ENCODE measurements at places on chromosomes 3 and 15. TPM values are rescaled to one million over a fixed set of nuclear protein-coding genes. Genes with fewer than 3 reads are reported as not detected.

GRCh38 chr15:93848490-93848889 is 382.9 kb upstream of the MCTP2 start:
- H3K27me3 ChIP-seq = no peaks in the 10 kb centered on the region
- no peaks in the 10 kb centered on the region for H3K4me1 ChIP-seq
- H3K27ac ChIP-seq = no peak overlapping the region
- H3K4me3 ChIP-seq = no peak overlapping the region

- no peaks in the 10 kb centered on the region for H3K27me3 ChIP-seq
- no peaks in the 10 kb centered on the region for H3K4me1 ChIP-seq
- H3K36me3 ChIP-seq = no peaks in the 10 kb centered on the region
- H3K4me3 ChIP-seq = peak overlapping the region; percentile 82
- peak overlapping the region; percentile 97 for H3K27ac ChIP-seq
- DNase-seq = no peak
Observed at GRCh38 chr3:150602426-150603152, 532 bp upstream of the SELENOT start.

- DNase-seq = peak; percentile 73
- H3K36me3 ChIP-seq = no peaks in the 10 kb centered on the region
- H3K4me1 ChIP-seq = peaks cover 6% of the 10 kb centered on the region
- H3K27me3 ChIP-seq = no peaks in the 10 kb centered on the region
- H3K4me3 ChIP-seq = peak overlapping the region; percentile 89
- peak overlapping the region; percentile 94 for H3K27ac ChIP-seq
Observed at GRCh38 chr3:20041197-20041780, 1.0 kb downstream of the KAT2B start.

DNA sequence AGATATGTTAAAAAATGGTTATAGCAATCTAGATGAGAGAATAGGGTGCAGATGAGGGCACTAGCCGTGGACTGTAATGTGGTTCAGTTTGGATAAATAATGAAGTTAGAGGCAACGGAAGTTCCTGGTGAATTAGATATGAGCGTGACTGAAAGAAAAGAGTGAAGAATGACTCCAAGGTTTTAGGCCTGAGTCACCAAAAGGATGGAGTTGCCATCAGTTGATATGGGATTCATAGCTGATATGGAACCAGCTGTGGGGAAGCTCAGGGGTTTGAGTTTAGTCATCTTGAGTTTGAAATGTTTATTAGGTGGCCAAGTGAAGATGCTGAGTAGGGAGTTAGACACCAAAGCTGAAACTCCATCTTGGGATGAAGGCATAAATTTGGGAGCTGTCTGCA is 66.2 kb downstream of the SSR3 start:
- DNase-seq = no peak
- H3K36me3 ChIP-seq = no peaks in the 10 kb centered on the region
- no peaks in the 10 kb centered on the region for H3K4me1 ChIP-seq
- no peak overlapping the region for H3K4me3 ChIP-seq

- H3K36me3 ChIP-seq = no peaks in the 10 kb centered on the region
- H3K27me3 ChIP-seq = no peaks in the 10 kb centered on the region
- H3K27ac ChIP-seq = peak overlapping the region; percentile 77
- H3K4me3 ChIP-seq = no peak overlapping the region
- peak; percentile 58 for DNase-seq
Observed at GRCh38 chr3:190566043-190566933, 52.4 kb downstream of the IL1RAP start.

- no peak for DNase-seq
- H3K36me3 ChIP-seq = peaks cover 4% of the 10 kb centered on the region
- H3K27ac ChIP-seq = peak overlapping the region; percentile 98
- H3K27me3 ChIP-seq = no peaks in the 10 kb centered on the region
Observed at GRCh38 chr3:129161860-129162271, 1.0 kb upstream of the ISY1 start.

DNA sequence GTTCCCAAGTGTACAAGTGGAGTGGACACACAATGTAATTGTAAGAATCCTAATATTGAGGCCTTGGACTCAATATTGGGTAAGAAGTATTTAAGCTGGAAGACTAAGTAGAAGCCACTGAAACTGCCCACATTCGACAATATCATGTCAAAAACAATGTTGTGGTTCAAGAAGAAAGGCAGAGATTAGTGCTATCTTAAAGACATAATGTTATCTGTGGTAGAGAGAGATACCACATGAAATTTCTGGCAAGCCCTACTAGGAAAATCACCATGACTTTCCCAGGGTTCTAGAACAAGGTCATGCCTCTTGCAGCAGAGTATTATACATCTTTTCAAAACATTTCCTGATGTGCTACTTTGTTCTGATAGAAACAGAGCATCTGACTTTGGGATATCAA is 192.6 kb downstream of the RAP2B start:
- no peak overlapping the region for H3K4me3 ChIP-seq
- DNase-seq = no peak
- no peaks in the 10 kb centered on the region for H3K27me3 ChIP-seq

GRCh38 chr3:138359148-138359918 is 11.0 kb downstream of the MRAS start:
- H3K36me3 ChIP-seq = no peaks in the 10 kb centered on the region
- H3K4me3 ChIP-seq = no peak overlapping the region
- H3K27ac ChIP-seq = peak overlapping the region; percentile 44
- DNase-seq = no peak
- H3K4me1 ChIP-seq = peaks cover 10% of the 10 kb centered on the region
- H3K27me3 ChIP-seq = no peaks in the 10 kb centered on the region

GRCh38 chr3:66479532-66479947 is 21.3 kb downstream of the LRIG1 start:
- peaks cover 13% of the 10 kb centered on the region for H3K4me1 ChIP-seq
- no peaks in the 10 kb centered on the region for H3K36me3 ChIP-seq
- H3K27me3 ChIP-seq = no peaks in the 10 kb centered on the region
- H3K4me3 ChIP-seq = no peak overlapping the region
- no peak for DNase-seq

DNA sequence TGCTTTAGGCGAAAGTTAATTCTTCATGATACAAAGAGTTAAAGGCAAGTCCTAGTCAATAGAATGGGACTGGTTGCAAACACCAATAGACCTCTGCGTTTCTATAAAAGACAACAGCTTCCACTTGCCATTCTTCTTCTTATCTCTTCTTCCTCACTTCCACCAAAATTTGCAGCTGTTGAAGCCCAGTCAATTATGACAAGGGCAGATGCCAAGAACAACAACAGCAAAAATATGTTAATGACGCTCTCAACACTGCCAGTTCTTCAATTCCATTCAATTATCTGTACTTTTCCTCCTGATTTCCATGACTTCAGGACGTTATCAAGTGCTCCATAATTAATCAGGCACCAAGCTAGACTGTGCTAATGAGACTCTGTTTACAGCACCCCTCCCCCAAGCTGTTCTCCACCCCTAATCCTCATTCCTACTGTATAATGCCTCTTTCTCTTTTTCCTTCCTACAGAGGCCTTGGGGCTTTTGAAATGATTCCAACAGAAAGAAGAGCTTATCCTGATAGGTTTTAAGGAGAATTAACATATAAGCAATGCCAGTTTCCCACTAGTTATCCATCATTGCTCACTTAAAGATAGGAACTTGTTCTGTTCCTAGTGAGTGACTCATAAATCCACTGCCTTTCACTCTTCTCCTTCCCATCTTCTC is 1160.5 kb downstream of the IGSF11 start:
- H3K4me1 ChIP-seq = no peaks in the 10 kb centered on the region
- no peak for DNase-seq
- no peak overlapping the region for H3K27ac ChIP-seq
- no peaks in the 10 kb centered on the region for H3K27me3 ChIP-seq
- no peak overlapping the region for H3K4me3 ChIP-seq

GRCh38 chr3:62686503-62687294 is 188.5 kb downstream of the CADPS start:
- H3K36me3 ChIP-seq = no peaks in the 10 kb centered on the region
- DNase-seq = no peak
- no peaks in the 10 kb centered on the region for H3K4me1 ChIP-seq
- H3K27ac ChIP-seq = no peak overlapping the region
- no peaks in the 10 kb centered on the region for H3K27me3 ChIP-seq

- no peak overlapping the region for H3K27ac ChIP-seq
- no peak overlapping the region for H3K4me3 ChIP-seq
- no peaks in the 10 kb centered on the region for H3K4me1 ChIP-seq
- no peaks in the 10 kb centered on the region for H3K27me3 ChIP-seq
- no peak for DNase-seq
Observed at GRCh38 chr3:43950775-43951174, 260.0 kb downstream of the ABHD5 start.

- no peaks in the 10 kb centered on the region for H3K36me3 ChIP-seq
- DNase-seq = no peak
- H3K27ac ChIP-seq = peak overlapping the region; percentile 93
- H3K4me1 ChIP-seq = peaks cover 31% of the 10 kb centered on the region
Observed at GRCh38 chr15:73923488-73924164, 2.6 kb upstream of the LOXL1 start.

DNA sequence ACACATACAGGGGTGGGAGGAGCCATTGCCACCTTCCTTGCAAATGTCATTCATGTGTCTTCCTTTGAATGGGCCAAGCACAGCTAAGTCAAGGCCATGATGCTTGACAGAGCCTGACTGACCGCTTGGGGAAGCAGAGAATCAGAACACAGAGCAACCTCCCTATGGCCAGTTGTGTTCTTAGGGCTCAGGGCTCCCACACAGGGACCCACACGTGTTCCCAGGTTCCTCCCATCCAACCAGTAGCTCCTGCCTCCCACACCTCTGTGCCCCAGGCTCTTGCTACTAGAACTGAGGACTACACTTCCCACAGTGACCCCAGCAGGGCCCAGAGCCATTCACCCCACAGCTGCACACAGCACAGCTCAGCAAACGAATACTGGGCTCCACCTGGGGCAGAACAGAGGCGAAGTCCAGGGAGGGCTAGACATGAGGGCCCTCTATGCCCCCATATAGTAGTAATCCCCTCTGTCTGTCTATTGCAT is 42.9 kb downstream of the KLF15 start:
- H3K36me3 ChIP-seq = no peaks in the 10 kb centered on the region
- no peaks in the 10 kb centered on the region for H3K4me1 ChIP-seq
- H3K27me3 ChIP-seq = no peaks in the 10 kb centered on the region
- no peak for DNase-seq
- no peak overlapping the region for H3K27ac ChIP-seq
- H3K4me3 ChIP-seq = no peak overlapping the region

DNA sequence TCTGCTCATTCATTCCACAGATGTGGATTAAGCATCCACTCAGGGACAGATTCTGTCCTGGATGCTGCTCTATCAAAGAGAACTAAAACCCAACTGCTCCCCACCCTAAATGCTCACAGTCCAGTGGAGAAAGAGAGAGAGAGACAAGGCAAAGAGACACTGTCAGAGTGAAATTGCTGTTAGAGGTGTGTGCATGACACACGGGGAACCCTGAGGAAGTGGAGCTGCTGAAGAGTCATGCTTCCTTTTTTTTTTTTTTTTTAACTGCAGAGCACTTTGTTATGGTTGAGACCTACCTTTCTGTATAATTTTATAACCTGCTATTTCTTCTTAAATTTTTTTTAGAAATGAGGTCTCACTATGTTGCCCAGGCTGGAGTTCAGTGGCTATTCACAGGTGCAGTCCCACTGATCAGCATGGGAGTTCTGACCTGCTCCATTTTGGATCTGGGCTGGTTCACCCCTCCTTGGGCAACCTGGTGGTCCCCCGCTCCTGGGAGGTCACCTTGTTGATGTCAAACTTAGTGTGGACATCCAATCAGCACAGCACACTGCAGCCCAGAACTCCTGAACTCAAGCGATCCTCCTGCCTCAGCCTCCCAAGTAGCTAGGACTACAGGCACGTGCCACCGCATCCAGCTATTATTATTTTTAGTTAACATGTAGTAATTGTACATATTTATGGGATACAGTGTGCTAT is 18.2 kb upstream of the PSTPIP1 start:
- DNase-seq = no peak
- no peak overlapping the region for H3K27ac ChIP-seq
- no peaks in the 10 kb centered on the region for H3K4me1 ChIP-seq
- no peaks in the 10 kb centered on the region for H3K27me3 ChIP-seq

DNA sequence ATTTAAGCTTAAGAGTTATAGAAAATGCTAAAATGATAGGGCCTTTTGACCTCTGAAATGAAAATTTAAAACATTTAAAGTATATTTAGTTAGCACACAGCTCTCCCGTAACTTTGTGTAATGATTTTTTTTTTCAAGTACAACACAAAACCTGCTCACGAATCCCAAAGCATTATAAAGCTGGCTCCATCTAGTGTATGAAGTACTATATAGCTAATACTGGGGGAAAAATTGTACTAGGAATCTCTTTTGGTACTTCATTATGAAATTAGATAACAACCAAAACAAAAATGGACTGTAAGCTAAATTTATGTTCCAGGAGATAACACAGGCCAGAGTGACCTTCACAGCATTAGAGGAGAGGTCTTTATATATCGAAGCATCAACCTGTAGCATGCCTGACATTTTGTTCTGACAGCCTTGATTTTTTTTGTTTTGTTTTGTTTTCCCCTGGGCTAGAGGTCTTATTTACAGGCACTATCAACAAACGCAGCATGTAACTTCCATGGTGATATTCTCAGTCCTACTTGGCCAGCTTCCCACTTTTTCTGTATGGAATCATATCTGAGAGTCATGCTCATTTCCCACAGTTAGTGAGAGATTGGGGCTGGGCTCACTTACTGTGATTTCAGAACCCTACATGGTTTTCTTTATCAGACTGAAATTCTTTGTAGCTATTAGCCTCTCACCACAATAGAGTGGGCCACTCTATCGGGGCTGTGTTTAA is 116.3 kb downstream of the MITF start:
- H3K4me1 ChIP-seq = no peaks in the 10 kb centered on the region
- no peak for DNase-seq
- no peak overlapping the region for H3K27ac ChIP-seq

- H3K4me1 ChIP-seq = no peaks in the 10 kb centered on the region
- H3K36me3 ChIP-seq = no peaks in the 10 kb centered on the region
- H3K27ac ChIP-seq = no peak overlapping the region
- no peaks in the 10 kb centered on the region for H3K27me3 ChIP-seq
- H3K4me3 ChIP-seq = no peak overlapping the region
- no peak for DNase-seq
Observed at GRCh38 chr3:1583044-1583443, 490.2 kb downstream of the CNTN6 start.

DNA sequence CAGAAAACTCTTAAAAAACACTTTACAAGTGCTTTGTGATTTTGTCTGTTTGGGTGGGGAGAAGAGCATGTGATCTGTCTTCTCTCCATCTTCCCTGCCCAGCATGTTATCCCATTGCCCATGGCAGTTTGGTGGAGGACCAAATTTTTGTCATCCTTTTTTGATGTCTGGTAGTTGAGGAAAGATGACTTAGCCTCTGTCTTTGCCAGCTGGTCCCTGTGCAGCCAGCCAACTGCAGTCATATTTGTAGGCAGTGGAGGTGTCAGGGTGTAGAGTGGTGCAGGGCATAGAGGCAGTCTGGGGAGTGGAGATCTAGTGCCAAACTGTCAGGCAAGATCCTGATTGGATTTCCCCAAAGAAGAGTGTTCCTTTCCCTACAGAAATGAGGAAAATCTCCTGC is 40.7 kb downstream of the GASK1A start:
- H3K36me3 ChIP-seq = no peaks in the 10 kb centered on the region
- DNase-seq = no peak
- no peak overlapping the region for H3K4me3 ChIP-seq
- no peaks in the 10 kb centered on the region for H3K4me1 ChIP-seq
- H3K27ac ChIP-seq = peak overlapping the region; percentile 77

Gene IQCF5
- not detected for total RNA-seq

Gene FOXB1
- total RNA-seq = not detected

Gene USP8
- total RNA-seq = 47.2 TPM

Gene DCP1A
- 24.9 TPM for total RNA-seq

Gene PP2D1
- not detected for total RNA-seq

Gene XIRP1
- not detected for total RNA-seq

Gene DUOXA2
- total RNA-seq = 0.33 TPM

Gene C3orf85
- not detected for total RNA-seq

Gene VPS13C
- total RNA-seq = 140 TPM

Gene PTH1R
- total RNA-seq = 4.7 TPM

Data from breast epithelium (tissue), 4 donors.